Urothelium cell line (cell line): ENCODE measurements at places on chromosomes 4 and X.

DNA sequence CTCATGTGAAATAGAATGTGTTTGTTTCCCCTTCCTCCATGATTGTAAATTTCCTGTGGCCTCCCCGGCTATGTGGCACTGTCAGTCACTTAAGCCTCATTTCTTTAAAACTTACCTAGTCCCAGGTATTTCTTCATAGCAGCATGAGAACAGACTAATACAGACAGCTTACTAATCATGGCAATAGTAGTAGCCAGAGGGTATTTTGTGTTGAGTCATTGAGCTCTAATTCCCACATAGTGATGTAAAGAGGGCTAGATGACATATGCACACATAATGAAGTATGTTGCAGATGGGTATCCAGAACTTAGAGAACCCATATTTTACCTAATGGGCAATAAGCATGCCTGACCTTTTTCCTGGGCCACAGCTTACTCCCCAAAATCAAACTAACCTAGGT, 1197.2 kb downstream of the PCDH7 start:
- no peak for DNase-seq

GRCh38 chrX:17242470-17242869, 132.5 kb upstream of the NHS start:
- DNase-seq = peak; percentile 6

DNA sequence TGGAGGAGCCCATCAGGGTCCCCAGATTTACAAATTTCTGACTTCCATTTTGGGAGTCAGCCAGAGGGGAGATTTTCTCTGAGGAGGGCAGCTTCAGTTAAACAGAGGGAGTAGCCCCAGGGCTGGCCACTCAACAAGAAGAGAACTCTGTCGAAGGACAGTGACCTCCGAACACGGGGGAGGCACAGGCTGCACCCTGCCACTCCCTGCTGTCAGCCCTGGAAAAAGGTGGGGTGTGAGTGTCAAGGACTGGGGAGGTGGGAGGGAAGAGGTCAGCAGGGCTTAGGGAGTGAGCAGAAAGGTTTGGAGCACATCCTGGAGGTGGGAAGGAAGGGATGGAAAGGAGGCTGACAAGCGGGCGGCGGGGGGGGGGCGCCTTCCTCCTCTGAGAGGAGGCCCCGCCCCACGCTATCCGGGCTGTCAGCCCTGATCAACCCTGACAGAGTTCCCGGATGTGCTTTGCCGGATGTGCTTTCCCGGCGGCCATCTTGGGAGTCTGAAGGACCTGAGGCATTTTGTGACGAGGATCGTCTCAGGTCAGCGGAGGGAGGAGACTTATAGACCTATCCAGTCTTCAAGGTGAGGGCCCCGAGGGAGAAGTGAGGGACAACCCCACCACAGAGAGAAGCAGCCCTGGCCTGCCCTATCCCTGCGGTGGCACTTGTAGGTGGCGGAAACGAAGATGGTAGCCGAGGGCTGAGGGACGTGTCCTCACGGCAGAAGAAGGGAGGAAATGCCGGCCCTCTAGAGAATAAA, at the start of gene MAGEC1:
Gene MAGEC1 (plus strand): TSS at position 495 of the 756 bp plus-strand sequence. CDS start 1,179 bp downstream, outside the sequence.
- DNase-seq = peak; percentile 46

DNA sequence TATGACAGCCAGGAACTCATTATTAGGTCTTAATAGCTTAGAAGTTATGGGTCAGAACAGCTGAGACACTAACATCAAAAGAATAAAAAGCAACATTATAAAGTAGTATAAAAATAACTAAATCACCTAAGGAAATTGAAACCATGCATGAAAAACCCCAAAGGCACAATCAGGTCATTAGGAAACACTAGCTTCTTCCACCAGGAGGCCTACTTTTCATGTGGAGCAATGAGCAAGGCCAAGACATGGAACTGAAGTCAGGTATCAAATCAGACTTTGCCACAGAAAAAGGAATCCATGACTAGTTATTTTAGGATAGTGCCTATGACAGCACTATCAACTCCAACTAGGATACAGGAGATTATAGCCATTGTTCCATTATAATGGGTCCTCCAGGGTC, 7.9 kb downstream of the HUWE1 start:
- no peak for DNase-seq

DNA sequence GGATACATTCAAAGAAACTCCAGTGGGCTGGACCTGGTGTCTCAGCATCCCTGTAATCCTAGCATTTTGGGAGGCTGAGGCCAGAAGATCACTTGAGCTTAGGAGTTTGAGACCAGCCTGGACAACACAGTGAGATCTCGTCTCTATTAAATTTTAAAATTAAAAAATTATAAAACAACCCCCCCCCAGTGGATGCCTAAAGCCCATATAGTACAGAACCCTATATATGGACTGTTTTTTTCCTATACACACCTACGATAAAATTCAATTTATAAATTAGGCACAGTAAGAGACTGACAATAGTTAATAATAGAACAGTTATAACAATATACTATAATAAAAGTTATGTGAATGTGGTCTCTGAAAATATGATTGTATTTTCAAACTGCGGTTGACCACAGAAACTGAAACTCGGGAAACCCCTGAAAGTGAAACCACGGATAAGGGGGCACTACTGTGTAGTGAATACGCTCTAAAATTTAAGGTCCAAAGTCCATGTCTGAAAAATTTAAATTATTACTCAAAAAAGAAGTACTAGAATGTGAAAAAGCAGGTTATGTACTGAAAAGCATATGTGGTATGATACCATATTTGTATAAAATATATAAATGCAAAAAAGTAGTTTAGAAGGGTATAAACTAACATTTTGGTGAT, 2.0 kb downstream of the SMIM14 start:
- no peak for DNase-seq
